ENCODE measurements at places on chromosomes 2 and 18. TPM values are rescaled to one million over a fixed set of nuclear protein-coding genes. Genes with fewer than 3 reads are reported as not detected.

The SNED1 gene
- 1.4 TPM for total RNA-seq

- DNase-seq: no peak
Observed at GRCh38 chr2:45696708-45697107, 45.2 kb downstream of the PRKCE start.

GRCh38 chr2:235300368-235301201, 193.3 kb upstream of the AGAP1 start:
- DNase-seq: no peak

The NR4A2 gene
- total RNA-seq: 57.6 TPM

Measured in activated CD8-positive, alpha-beta T cell treated with anti-CD3 and anti-CD28 coated beads for 36 hours (primary cell).